Central memory CD8-positive, alpha-beta T cell (primary cell): ENCODE measurements at places on chromosomes 16 and 17.

DNA sequence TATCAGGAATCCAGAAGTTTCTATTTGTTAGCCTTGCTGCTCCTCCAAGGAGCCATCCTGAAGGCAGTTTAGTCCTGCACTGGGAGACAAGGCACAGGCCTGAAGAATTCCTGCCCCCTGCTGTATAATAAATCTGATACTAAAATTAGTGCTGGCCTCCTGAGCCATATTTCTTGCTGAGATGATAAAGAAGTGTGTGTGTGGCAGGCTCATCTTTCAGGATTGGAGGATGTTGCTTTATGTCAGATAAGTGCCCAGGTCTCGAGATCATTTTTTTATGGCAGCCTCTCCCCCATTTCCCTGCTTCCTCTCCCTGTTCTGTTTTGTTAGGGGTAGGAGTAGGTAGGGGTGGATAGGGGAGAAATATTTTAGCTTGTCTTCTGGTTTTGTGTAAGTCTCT lies 26.0 kb downstream of the MSI2 start:
- H3K4me3 ChIP-seq = no peak overlapping the region
- no peaks in the 10 kb centered on the region for H3K27me3 ChIP-seq
- no peak for DNase-seq
- peaks cover 5% of the 10 kb centered on the region for H3K36me3 ChIP-seq
- H3K27ac ChIP-seq = peak overlapping the region; percentile 22
- peaks cover 71% of the 10 kb centered on the region for H3K4me1 ChIP-seq

DNA sequence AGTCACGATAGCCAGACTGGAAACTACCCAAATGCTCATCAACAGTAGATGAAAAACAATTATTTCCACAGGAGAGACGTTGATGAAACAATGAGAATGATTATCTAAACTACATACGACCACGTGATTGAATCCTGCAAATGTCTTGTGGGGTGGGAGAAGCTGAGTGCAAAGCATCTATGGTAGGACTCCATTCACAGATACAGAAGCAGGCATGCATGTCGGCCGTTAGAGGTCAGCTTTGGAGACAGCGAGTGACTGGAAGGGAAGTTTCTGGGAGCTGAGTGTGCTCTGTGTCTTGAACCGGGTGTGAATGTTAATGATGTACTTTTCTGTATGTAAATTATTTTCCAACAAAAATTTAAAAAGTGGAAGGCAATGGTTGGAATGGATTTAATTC lies 71.5 kb upstream of the DNAJA2 start:
- H3K36me3 ChIP-seq = no peaks in the 10 kb centered on the region
- no peak overlapping the region for H3K27ac ChIP-seq
- DNase-seq = no peak
- H3K4me1 ChIP-seq = peaks cover 17% of the 10 kb centered on the region
- no peak overlapping the region for H3K4me3 ChIP-seq

DNA sequence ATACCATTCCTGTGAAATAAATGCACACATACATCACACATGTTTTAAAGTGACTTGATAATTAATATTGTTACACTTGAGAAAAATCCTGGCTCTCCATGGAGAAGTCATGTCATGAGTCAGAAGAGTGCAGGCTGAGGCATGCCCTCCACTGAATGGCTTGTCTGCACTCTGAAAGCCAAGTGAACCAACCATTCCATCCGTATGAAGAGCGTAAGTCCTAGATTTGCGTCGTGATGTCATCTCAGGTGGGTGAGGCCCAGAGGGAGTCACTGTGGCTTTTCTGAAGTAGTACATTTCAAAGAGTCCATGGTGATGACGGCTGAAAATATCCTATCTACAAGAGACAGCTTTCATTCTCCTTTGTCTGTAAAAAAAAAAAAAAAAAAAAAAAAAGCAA lies 83.5 kb upstream of the IRX5 start:
- no peaks in the 10 kb centered on the region for H3K36me3 ChIP-seq
- no peak overlapping the region for H3K27ac ChIP-seq
- H3K4me1 ChIP-seq = no peaks in the 10 kb centered on the region

DNA sequence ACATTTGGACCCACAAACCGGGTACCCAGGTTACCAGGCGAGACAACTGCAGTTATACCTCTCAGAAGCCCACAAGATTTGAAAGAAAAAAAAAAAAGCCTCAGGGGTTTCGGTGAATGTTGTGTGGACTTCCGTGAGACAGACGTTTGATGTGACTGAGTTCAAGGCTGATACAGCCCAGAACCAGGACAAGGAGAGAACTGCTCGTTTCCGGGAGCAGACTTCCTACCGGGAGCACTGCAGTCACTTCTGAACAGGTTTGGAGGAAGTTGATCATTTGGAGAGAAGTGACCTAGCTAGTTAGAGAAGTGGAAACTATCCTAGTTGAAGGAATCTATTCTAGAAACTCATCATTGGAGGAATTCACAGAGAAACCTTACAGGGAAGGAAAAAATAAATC lies 847 bp downstream of the CKLF start:
- H3K36me3 ChIP-seq = peaks cover 37% of the 10 kb centered on the region
- H3K4me1 ChIP-seq = peaks cover 74% of the 10 kb centered on the region
- peak overlapping the region; percentile 96 for H3K27ac ChIP-seq
- no peak for DNase-seq
- H3K4me3 ChIP-seq = peak overlapping the region; percentile 91

GRCh38 chr17:68387435-68388218 lies 69.7 kb downstream of the WIPI1 start:
- DNase-seq = no peak
- H3K4me1 ChIP-seq = peaks cover 21% of the 10 kb centered on the region
- H3K4me3 ChIP-seq = no peak overlapping the region
- H3K27ac ChIP-seq = no peak overlapping the region

- no peak overlapping the region for H3K27ac ChIP-seq
- H3K27me3 ChIP-seq = no peaks in the 10 kb centered on the region
- no peak for DNase-seq
- H3K36me3 ChIP-seq = peaks cover 3% of the 10 kb centered on the region
- H3K4me1 ChIP-seq = peaks cover 29% of the 10 kb centered on the region
Measured at GRCh38 chr17:27804113-27804512, 3.8 kb upstream of the NOS2 start.

DNA sequence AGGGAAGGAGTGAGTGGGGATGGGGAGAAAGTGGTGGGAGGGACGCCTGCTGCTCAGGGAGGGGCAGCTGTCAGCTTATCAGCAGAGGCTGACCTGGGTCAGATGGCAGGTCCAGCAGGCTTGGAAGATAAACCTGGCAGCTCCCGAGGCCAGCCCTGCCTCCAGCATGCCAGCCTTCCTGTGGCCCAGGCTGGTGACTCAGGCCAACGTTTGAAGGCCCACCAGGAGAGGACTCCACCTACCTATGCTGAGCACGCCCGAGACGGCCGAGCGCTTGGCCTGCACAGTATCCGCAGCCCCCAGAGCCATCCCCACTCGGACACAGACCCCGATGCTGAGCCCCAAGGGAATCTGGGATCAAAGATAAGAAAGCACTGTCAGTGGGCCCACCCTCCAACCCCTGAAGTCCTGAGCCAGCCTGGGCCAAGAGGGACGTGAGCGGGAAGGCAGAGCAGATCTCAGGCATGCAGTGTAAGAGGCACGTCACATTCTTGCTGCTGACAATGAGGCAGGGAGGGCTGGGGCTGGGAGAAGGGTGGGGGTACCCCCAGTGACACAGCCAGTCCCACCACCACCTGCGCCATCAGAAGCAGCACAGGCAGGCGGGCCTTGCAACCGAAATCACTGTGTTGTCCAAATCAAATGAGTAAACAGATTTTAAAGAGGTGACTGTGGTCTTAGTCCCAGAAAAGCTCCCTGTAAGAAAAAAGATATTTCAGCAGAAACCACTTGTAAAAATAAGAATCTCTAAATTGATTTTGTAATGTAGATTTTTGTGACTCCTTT lies 12.4 kb downstream of the SLC47A2 start:
- no peaks in the 10 kb centered on the region for H3K36me3 ChIP-seq
- no peaks in the 10 kb centered on the region for H3K27me3 ChIP-seq
- no peak overlapping the region for H3K4me3 ChIP-seq

- H3K27ac ChIP-seq = no peak overlapping the region
- H3K27me3 ChIP-seq = peaks cover 77% of the 10 kb centered on the region
- H3K4me1 ChIP-seq = no peaks in the 10 kb centered on the region
- no peak for DNase-seq
- H3K36me3 ChIP-seq = no peaks in the 10 kb centered on the region
- H3K4me3 ChIP-seq = no peak overlapping the region
Measured at GRCh38 chr17:17469996-17470395, 6.8 kb upstream of the MED9 start.

GRCh38 chr17:51352798-51353197 lies 92.5 kb downstream of the UTP18 start:
- DNase-seq = no peak
- H3K4me1 ChIP-seq = no peaks in the 10 kb centered on the region
- no peak overlapping the region for H3K4me3 ChIP-seq

DNA sequence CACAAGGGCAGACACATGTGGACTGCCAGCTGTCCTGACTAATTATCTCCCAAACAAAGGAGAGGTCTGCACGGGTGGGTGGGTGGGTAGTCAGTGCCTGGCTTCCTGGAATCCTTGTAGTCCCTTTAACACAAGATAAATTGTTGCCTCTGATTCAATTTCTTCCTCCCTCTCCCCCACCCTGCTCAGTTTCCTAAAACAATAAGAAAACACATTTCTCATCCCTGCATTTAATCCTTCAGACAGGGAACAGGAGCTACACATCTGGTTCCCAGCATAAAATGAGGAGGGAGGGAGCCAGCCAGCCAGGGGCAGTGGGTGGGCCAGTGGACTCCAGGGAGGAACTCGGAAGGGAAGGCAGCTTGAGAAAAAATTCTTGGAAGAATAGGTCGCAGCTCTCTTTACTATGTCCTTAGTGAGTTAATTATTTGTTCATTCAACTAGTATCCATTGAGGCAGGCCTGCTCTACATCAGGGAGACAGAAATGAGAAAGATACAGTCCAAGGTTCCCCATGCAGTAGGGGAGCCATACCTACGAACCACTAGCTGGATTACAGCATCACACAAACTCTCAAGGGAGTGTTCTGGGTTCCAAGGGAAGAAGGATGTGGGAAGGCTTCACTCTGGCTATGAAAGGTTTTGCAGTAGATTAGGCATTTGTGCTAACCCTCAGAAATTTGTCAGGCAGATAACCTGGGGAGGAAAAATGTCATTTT lies 58.3 kb downstream of the CCT6B start:
- peaks cover 56% of the 10 kb centered on the region for H3K27me3 ChIP-seq
- no peaks in the 10 kb centered on the region for H3K4me1 ChIP-seq
- no peak overlapping the region for H3K27ac ChIP-seq
- DNase-seq = no peak

DNA sequence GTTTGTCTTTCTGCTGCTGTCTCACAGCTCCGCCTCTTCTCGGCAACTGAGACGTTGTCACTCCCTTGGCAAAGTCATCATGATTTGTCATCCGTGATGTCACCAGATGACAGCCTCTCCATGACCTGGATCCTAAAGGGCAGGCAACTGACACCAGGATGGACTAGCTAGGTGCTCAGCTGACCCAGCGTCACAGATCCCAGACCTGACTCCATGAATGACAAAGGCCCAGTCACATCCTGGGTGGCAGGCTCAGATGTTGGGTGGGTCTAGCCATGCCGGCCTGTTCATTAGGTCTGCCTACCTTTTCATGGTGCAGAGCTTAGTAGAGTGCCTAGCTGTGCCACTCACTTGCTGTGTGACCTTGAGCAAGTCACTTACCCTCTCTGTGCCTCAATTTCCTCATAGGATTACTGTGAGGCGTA lies 3.8 kb upstream of the TMEM238L start:
- DNase-seq = no peak
- peaks cover 13% of the 10 kb centered on the region for H3K27me3 ChIP-seq
- no peak overlapping the region for H3K27ac ChIP-seq
- no peak overlapping the region for H3K4me3 ChIP-seq
- no peaks in the 10 kb centered on the region for H3K4me1 ChIP-seq

- no peak for DNase-seq
- H3K4me3 ChIP-seq = no peak overlapping the region
- H3K27me3 ChIP-seq = no peaks in the 10 kb centered on the region
- peaks cover 36% of the 10 kb centered on the region for H3K4me1 ChIP-seq
- H3K27ac ChIP-seq = no peak overlapping the region
Measured at GRCh38 chr17:80868022-80868609, 123.5 kb upstream of the CHMP6 start.

- peak overlapping the region; percentile 18 for H3K4me3 ChIP-seq
- peak overlapping the region; percentile 33 for H3K27ac ChIP-seq
- no peaks in the 10 kb centered on the region for H3K27me3 ChIP-seq
- H3K36me3 ChIP-seq = no peaks in the 10 kb centered on the region
Measured at GRCh38 chr16:19130852-19131824, 17.4 kb downstream of the ITPRIPL2 start.

DNA sequence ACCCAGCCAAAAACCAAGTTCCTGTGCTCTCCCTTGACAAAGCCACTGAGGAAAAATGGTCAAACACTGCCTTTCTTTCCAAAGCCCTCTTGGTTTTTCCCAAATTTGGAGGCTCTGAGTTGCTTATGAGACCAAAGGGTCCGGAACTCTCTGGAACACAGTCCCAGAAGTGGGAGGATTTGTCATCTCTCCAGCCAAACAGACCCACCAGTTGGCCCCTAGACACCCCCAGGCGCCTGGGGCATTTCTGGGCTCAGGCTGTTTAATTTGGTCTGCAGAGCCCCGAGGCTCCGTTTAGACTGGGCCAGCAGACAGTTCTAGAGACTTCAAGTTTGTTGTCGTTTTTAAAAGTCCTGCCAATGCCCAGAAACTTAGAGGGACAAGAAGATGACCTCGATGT lies 239.1 kb downstream of the SEC14L1 start:
- peak overlapping the region; percentile 32 for H3K27ac ChIP-seq
- H3K4me3 ChIP-seq = no peak overlapping the region
- no peaks in the 10 kb centered on the region for H3K27me3 ChIP-seq
- no peak for DNase-seq
- peaks cover 85% of the 10 kb centered on the region for H3K4me1 ChIP-seq

- no peak overlapping the region for H3K4me3 ChIP-seq
- H3K27ac ChIP-seq = peak overlapping the region; percentile 88
Measured at GRCh38 chr17:77326076-77326591, 185.4 kb downstream of the SEC14L1 start.

DNA sequence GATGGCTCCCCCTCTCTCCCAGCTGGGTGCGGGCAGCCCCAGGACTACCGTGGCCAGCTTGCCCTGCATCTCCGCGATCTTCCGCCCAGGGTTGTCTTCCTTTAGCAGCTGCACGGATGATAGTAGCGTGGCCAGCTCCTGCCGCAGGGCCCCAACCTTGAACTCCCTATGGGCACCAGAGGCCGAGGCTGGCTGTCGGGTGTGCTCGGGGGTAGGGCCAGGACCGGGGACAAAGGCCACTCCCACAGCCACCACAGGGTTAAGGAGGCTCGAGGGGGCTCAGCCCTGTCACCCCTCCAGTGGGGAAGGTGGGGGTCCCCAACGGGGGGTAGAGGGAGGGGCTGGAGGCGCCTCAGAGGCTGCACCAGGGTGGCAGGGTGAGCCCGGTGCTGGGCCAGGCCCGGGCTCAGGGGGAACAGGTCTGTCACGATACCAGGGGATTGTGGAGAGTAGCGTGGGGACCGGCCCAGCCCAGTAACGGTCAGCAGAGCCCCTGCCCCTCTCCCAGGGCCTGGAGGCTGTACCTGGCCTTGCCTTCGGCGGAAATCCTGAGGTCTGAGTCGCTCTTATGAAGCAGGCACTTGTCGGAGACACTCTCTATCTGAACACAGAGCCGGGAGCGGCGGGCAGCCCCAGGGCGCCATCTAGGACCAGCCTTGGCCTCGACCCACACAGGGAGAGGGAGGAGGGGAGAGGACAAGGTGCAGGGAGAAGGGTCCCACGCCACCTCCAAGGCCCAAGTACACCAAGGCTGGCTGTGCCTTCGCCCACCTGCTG lies 5.2 kb downstream of the PERCC1 start:
- no peak overlapping the region for H3K27ac ChIP-seq
- H3K36me3 ChIP-seq = no peaks in the 10 kb centered on the region
- no peaks in the 10 kb centered on the region for H3K27me3 ChIP-seq
- H3K4me1 ChIP-seq = no peaks in the 10 kb centered on the region
- no peak overlapping the region for H3K4me3 ChIP-seq

GRCh38 chr16:85221771-85222154 lies 109.5 kb upstream of the CIBAR2 start:
- H3K36me3 ChIP-seq = no peaks in the 10 kb centered on the region
- DNase-seq = no peak
- peaks cover 7% of the 10 kb centered on the region for H3K4me1 ChIP-seq
- H3K27me3 ChIP-seq = no peaks in the 10 kb centered on the region
- no peak overlapping the region for H3K27ac ChIP-seq
